Activated CD4-positive, CD25-positive, alpha-beta regulatory T cell (primary cell): ENCODE measurements at places on chromosomes 6 and 20.

DNA sequence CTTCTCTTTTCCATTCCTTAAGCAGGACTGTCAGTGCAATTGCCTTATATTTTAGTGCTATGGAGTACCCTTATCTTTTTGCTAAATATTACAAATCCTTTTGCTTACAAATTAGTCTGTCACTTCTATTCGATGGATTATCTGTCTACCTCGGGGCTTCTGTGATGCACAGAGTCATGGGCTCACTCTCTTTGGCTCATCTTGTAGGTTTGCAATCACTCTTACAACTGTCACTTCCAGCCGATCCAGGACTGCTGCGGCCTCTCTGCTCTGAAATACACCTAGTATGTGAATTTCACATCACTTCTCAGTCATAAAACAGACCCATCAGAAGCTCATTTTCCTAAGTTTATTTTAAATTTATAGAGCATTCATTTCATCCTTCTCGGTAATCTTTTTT, 293.2 kb upstream of the QKI start:
- DNase-seq, result no peak

DNA sequence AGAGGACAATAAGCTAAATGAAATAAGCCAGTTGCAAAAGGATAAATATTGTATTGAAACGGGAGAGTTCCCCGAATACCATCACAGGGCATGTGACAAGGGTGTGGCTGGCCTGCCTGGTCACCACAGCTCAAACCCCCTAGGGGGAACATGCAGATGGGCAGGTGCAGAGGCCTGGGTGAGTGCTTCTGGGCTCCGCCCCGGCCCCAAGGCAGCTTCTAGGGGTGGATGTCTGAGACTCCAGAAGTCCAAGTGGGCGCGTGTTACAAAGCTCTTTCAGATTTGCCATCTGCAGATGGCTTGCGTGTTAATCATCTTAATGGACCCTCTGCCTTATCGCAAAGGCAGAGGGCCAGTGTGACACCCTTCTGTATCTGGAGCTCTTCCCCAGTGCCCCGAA, 559.2 kb upstream of the IMPG1 start:
- DNase-seq, result no peak

GRCh38 chr6:7468382-7469081, 72.9 kb upstream of the DSP start:
- no peak for DNase-seq

DNA sequence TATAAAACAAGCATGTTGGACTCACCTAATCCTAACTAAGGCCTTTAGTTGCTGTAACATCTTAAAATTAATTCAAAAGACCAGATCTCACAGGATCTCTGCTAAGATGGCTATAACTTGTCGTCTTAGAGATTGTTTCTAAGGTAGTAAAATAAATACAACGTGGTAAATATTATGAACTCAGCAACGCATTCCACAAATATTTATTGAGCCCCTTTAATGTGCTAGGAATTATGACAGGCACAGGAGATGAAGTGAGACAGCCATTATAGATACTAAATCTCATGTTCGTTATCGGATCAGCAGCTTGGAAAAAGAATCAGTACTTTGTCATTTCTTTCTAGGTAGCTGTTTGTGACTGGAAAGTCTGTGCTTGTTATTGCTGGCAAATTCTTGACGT, 20.9 kb upstream of the MCM3 start:
- DNase-seq, result no peak

DNA sequence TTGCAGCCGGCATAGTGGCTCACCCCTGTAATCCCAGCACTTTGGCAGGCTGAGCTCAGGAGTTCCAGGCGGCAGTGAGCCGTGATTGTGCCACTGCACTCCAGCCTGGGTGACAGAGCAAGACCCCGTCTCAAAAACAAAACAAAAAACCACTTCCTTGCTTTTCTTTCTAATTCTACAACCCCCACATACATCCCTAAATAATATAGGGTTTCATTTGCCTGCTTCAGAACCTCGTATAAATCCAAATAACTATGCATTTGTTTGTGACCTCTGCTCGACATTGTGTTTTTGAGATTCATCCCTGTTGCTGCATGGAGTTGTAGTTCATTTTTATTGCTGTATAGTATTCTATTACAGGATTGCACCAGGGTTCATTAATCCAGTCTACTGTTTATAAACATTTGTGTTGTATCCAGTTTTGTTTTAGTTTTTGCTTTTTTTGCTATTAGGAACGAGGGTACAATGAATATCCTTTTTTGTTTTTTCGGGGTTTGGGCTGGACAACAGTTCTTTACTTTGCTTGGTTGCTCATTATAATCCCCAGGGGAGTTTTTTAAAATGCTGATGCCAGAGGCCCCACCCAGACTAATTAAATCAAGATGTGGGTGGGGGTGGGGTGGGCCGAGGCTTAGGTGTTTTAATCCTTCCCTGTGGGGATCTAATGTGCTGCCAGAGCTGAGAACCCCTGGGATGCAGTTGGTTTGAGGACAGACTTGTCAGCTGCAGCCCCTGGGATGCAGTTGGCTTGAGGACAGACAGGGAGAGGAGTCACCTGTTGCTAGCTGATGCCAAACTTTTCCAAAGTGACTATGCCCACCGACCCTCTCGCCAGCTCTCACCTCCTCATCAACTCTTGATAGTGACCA, 2.4 kb upstream of the SNAI1 start:
- DNase-seq, result no peak

DNA sequence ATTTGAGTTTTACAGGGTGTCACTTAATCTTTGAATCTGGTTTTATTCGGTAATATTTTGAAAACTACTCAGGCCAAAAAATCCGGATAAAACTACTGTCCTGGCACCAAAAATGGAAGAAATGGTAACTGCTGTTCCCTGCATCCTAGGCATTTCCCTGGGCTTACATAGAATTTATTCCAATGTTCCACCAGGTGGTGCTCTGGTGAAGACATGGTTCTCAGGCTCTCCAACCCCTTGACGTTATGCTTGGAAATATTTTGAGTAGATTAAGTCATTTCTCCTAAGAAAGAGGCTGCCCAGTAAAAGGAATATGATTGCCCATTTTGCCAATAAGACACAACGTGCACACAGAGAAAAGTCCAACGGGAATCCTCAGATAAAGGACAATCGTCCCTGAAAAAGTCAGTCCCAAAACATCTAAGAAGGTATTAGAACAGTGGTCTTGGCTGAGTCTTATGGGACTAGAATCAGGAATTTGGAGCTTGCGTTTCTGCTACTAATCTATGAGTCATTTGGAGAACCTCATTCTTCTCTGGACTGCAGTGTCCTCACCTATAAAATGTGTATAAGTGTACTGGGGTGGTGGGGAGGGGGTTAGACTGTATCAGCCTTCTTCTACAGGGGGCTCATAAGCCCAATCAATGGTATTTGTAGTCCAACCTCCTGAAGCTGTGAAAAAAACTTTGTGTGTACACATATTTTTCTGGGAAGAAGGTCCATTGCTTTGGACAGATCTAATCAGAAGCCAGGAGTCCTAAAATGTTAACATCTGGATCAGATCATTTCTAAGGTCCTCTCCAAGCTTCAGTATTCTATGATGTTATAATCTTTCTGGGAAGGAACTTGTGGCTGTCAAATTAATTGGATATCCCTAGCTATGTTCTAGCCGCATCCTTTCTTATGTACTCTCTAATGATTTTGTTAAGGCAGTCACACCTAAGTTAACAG, 131.0 kb upstream of the BMP2 start:
- DNase-seq, result no peak

GRCh38 chr20:56343861-56344381, 14.9 kb upstream of the FAM210B start:
- no peak for DNase-seq

- no peak for DNase-seq
These were observed 118.7 kb downstream of the HFE start for GRCh38 chr6:26205625-26206574.

DNA sequence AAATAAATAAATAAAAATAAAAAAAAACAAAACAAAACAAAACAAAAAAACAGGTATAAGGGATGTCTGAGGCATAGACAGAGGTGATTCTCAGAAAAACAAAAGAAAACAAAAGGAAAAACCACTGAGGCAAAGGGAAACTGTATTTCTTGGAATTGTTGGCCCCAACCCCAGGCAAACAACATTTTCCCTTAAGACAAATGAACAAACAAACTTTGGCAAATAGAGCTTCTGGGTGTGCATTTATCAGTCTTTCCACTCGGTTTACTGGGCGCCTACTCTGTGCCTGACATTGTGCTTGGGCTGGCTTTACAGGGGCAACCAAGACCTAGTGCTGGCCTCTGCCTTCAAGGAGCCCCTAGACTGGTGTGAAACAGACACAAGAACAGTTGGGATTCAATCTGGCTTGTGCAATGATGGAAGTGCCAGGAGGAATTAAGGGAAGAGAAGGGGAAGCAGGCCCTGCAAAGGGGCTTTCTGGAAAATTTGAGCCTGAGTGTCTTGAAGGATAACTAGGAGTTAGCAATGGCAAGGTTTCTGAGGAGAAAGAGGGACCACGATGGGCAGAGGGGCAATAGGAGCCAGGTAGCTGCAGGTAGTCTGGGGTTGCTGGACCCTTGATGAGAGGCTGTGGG, 33.8 kb upstream of the IER3 start:
- DNase-seq, result no peak

DNA sequence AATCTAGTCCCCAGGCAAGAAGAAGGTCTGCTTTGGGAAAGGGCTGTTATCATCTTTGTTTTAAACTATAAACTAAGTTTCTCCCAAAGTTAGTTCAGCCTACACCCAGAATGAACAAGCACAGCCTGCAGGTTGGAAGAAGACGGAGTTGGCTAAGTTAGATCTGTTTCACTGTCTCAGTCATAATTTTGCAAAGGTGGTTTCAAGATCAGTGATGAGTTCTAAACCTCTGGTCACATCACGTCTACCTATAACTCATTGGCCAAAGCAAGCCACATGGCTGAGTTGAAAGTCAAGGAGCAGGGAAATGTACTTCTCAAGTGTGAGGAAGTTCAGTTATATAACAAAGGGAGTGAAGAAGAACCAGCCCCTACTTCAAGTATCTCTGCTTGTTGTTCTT, 50.5 kb upstream of the ECI2 start:
- no peak for DNase-seq

DNA sequence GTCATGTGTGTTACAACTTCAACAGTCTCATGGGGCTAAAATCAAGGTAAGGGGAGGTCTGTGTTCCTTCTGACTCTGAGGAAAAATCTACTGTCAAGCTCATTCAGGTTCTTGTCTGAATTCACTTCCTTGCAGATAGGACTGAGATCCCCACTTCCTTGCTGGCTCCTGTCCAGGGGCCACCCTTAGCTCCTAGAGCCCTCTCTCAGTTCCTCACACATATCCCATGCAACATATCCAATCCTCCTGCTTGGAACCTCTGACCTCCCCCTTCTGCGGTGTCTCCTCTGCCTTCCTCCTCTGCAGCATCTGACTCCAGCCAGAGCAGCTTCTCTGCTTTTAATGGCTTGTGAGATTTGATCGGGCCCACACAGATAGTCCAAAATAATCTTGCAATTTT, 27.1 kb upstream of the MICB start:
- DNase-seq, result no peak

- no peak for DNase-seq
These were observed 124.1 kb downstream of the PREX1 start for GRCh38 chr20:48703511-48704219.

DNA sequence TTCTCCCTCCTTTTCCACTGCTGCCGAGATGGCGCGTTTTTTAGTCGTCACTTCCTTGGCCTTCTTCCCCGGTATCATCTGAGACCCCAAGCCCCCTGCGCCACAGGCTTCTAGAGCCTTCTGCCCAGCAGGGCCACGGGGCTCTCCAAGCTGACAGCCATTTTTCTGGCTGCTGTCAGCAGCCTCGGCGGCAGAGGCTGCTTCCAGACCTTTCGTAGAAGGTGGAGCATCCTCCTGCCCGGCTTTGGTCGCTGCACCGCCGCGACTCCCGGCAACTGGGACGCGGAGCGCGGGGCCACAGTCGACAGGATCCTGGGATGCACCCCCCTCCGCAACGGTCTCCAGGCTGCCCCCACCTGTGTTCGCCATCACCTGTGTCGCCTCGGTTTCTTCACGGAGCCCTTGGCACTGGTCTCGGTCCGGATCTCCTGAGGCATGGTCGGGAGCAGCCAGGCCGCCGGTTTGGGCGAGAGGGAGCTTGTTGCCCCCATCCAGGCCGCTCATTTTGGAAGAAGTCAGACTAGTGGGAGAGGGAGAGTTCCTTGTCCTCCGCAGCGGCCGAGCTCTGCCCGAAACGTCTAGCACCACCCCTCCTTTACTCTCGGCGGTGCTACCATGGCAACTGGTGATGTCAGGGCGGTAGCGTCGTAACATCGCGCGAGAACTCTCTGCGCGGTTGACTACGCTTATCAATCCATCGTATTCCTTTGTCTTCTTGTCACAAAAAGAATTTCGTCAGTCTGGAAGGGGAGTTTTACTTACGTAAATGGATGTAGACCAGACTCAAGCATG, at the start of gene TSPYL4:
TSS of gene TSPYL4 (minus strand) at position 571 of the 792 bp plus-strand sequence. CDS start at position 504, 67 bp downstream.
- DNase-seq, result peak; percentile 68

- no peak for DNase-seq
These were observed 70.0 kb upstream of the CD2AP start for GRCh38 chr6:47407300-47408281.

DNA sequence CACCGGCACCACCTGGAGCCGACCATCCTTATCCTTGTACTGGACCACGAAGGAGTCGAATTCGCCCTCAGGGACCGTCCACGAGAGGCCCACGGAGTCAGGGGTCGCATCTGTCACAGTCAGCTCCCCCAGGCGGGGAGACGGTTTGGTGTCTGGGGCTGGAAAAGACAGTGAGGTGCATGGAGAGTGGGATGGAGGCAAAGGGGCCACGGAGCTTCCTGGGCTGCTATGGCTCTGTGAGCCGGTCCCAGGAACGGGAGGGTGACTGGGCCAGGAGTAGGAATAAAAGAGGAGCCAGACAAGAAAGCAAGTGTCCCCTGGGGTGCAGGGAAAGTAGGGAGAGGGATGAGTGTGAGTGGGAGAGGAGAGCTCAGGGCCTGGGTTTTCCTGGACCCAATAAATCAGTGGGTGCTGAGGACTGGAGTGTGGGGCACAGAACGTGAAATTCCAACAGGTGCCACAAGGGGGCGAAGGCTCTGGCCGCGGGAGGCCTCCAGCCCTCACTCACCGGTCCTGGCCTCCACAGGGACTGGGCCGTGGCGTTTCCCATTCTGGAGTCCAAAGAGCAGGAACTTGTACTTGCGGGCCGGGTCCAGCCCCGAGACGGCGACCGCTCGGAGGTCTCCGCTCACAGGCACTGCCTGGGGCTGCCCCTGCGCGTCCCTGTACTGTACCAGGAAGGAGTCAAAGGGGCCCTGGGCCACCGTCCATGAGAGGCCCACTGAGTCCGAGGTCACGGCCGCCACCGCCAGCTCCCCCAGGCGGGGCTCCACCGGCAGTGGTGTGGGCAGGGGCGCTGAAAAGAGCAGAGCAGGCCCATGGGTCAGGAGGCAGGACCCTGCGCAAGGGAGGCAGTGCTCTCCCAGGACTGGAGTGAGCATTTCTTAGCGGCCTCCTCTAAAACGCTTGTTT, 9.9 kb downstream of the CYP21A2 start:
- DNase-seq, result peak; percentile 64
